ENCODE measurements at places on chromosomes 2 and 18.

GRCh38 chr2:73072129-73072395 lies 550 bp upstream of the SFXN5 start:
- no peak for DNase-seq

DNA sequence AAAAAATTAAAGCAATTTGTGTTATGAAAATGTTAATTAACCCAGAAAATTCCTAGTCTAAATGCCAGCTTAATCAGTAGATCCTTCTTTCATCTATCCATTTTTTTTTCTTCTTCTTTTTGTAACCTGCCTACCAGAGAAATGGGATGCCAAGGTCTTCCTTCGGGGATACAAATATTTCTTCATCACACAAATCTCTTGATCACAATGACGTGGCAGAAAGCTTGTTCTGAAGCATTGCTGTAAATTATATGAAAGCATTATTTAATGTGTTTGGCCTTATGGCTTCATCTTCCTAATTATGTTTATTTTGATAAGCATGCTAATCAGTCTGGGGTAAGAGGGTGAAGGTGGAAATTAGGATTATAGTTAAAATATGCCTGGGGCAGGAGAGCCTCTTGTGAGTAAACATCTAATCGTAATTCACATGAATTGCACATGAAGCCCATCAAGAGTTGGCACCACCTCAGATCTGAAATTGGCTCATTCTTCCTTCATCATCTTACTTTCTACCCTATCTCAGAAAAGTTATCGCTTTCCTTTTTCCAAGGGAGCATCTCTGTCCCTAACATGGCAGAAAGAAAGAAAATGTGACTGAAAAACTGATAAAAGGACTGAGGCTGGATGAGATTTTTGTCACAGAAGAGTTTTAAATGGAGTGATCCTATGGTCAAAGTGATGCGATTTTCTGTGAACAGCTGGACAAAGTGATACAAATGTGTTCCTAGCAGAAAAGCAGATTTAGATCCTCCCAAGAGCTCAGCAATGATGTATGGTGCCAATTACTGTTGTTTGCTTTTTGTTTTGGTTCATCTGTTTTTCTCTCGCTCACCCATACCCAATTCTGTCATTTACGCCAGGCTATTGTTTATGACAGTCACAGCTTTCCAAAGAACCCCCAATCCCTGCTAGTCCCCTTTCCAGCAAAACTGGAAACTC lies 76.9 kb upstream of the PMAIP1 start:
- DNase-seq = no peak

DNA sequence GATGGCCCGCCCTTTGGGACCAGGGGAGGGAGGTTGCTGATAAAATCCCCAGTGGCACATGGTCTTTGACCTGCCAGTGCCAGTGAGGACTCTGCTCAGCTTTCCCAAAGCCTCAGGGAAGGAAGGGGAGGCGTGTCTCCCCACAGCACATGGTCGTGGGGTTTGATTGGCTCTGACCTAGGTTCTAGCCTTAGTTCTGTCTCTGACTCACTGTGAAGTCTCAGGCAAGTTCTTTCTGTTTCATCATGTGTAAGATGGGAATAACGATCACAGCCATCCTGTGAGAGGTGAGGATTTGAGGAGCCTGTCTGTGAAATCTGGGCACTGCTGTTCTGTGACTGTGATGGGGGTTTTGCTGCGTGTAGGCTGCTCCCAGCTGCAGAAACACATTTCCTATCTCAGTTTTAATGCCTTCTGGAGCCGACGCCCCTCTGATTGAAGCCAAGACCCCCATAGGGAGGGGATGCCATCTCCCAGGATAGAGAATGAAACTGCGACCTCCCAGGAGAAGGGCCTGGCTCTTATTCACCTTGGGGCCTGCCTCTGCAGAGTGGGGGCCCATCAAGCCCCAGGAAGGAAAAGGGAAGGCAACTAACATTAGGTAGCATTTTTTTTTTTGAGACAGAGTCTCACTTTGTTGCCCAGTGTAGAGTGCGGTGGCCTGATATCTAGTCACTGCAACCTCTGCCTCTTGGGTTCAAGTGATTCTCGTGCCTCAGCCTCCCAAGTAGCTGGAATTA lies 84.0 kb downstream of the DDX1 start:
- DNase-seq = no peak

- no peak for DNase-seq
Measured at GRCh38 chr2:33069894-33070651, 123.3 kb downstream of the LTBP1 start.

- DNase-seq = no peak
Measured at GRCh38 chr18:69840001-69840400, 107.7 kb downstream of the CD226 start.

Data from NCI-H2171 treated with DMSO at 0.1 percent for 48 hours (cell line).